ENCODE measurements at places on chromosomes 2 and 18.

GRCh38 chr2:181848261-181848886, 43.2 kb upstream of the ITPRID2 start:
- no peak for DNase-seq

GRCh38 chr18:76821356-76821874, 942 bp upstream of the ZNF236 start:
- DNase-seq = peak; percentile 25

- DNase-seq = no peak
These were observed 28.3 kb downstream of the CREB1 start for GRCh38 chr2:207558079-207558491.

DNA sequence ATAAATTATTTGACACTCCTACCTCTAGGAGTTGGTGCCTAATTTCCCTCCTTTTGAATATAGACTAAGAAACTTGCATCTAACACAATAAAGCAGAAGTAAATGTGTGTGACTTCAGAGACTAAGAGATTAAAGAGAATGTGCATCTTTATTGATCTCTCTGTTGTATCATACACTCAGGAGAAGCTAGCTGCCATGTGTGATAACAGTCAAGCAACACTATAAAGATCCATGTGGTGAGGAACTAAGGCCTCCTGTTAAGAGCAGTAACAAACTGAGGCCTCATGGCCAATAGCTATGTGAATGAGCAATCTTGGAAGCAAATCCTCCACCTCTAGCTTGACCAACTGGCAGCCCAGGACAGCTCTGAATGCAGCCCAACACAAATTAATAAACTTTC, 3.4 kb downstream of the FANCL start:
- DNase-seq = no peak
